ENCODE measurements at places on chromosomes 6 and 20. TPM values are rescaled to one million over a fixed set of nuclear protein-coding genes. Genes with fewer than 3 reads are reported as not detected.

GRCh38 chr6:108915258-108915657 is 67.0 kb downstream of the ARMC2 start:
- no peak for DNase-seq
- no peak overlapping the region for H3K4me3 ChIP-seq
- H3K27ac ChIP-seq = no peak overlapping the region

DNA sequence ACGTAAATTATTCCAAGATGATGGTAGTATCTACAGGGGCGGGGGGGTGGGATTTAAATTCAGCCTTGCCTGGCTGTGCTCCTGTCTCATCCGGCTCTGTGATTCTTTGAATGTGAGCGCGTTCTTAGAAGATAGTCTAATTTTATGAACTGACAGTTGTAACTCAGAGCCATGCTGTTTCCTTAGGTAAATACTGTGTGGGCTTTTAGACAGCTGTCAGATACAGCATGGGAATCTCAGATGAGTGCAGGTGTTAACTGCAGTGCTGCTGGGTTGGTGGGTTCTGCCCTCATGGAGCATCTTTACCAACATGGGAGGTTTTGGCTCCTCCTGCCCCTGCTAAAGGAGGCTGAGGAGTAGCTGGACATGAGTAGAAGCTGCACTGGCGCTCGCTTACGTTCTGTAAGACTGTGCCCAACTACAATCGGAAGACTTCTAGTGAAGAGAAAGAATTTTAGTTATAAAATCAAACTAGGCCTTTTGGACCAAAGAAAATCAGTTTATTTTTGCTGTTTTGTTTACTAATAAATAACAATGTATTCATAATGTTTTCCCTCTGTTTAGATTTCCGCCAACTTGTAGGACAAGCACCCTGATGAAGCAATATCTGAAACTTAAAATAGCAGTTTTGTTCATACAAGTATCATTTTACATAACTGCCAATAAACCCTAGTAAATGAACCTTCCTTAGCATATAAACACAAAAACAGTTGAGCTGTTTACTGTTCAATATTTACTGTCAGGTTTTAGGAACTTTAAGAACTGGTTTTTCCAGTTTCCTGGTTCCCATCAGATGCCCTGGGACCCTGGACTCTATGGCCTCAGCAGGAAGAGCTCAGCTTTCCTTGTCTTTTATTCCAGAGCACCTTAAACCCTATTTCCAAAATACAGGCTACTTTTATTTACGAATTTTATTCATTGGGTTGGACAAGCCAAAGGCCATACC is 66.1 kb downstream of the FAM120B start:
- no peak overlapping the region for H3K4me3 ChIP-seq
- DNase-seq = no peak
- H3K27me3 ChIP-seq = no peaks in the 10 kb centered on the region
- H3K36me3 ChIP-seq = peaks cover 12% of the 10 kb centered on the region

GPR31 gene
- total RNA-seq = not detected

DNA sequence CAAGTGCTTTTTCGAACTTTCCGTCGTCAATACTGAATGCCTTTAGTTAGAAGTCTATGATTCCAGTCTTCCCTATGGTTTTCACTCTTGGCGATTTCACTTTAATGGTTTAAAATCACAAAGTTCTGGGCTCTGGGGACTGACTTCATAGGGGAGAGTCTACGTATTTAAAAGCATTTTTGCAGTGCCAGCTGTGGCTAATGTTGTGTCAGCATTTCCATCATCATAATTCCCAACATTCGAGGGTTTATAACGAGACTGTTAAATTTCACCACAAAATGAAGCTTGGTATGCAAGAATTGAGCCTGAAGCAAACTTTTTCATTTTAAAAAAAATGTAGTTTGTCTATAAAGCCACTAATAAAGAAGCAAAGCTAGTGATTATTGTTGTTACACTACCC is 242.7 kb downstream of the SOX4 start:
- peaks cover 9% of the 10 kb centered on the region for H3K4me1 ChIP-seq
- H3K27me3 ChIP-seq = no peaks in the 10 kb centered on the region
- no peak overlapping the region for H3K4me3 ChIP-seq
- no peaks in the 10 kb centered on the region for H3K36me3 ChIP-seq

C6orf58 gene
- total RNA-seq = 0.31 TPM

DNA sequence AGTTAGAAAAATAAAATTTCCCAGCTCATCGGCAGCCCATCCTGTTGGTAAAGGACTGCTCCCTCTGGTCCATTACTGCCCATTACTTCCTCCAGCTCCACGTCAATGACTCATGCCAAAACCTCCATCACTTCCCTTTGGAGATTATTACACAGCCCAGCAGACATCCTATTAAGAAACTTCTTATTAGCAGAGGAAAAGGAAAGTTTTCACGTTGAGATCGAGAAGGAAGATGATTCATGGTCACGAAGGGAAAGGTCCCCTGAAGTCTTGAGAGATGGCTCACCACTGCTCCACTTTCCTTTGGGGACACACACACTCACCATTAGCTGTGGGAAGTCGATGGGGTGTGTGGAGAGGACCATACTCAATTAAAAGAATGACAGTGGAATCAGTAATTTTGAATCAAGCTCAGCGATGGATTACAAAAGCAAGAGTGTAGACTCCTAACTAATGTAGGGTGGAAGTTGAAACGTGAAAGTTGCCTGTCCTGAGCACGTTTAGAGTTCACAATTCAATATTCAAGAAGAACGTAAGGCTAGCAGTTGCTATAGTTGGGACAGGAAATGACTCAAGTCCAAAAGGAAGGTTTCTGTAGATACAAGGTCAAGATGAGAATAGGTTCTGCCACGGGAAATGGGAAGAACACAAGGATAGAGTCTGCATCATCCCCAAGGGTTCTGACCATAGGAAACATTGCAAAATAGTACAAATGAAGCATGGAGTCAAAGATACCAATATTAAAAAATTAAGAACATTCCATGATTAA is 21.6 kb downstream of the SASH1 start:
- no peaks in the 10 kb centered on the region for H3K36me3 ChIP-seq
- H3K27ac ChIP-seq = no peak overlapping the region
- H3K4me1 ChIP-seq = no peaks in the 10 kb centered on the region

DNA sequence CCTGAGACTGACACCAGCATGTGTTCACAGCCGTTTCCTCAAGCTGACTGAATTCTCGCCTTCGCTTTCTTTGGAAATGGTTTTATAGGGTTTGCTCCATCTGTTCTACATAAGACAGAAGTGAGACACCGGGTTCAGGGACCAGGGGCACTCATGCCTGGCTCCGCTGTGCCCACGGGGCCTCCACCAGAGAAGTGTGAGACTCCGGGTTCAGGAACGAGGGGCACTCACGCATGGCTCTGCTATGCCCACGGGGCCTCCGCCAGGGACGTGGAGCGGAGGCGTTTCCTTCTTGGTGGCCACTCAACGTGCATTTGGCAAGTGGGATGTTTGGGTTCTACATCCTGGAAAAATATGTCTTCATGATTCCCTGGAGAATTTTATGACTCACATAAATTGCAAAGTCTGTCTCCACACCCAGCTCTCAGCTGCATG is 106.6 kb downstream of the RNASET2 start:
- no peak overlapping the region for H3K27ac ChIP-seq
- no peak overlapping the region for H3K4me3 ChIP-seq
- DNase-seq = no peak
- no peaks in the 10 kb centered on the region for H3K36me3 ChIP-seq

GRCh38 chr6:82957171-82957867 is 108.3 kb downstream of the UBE3D start:
- H3K27me3 ChIP-seq = no peaks in the 10 kb centered on the region
- no peaks in the 10 kb centered on the region for H3K4me1 ChIP-seq
- no peaks in the 10 kb centered on the region for H3K36me3 ChIP-seq
- DNase-seq = no peak
- H3K4me3 ChIP-seq = no peak overlapping the region

EFHC1 gene
- 18.1 TPM for total RNA-seq

DNA sequence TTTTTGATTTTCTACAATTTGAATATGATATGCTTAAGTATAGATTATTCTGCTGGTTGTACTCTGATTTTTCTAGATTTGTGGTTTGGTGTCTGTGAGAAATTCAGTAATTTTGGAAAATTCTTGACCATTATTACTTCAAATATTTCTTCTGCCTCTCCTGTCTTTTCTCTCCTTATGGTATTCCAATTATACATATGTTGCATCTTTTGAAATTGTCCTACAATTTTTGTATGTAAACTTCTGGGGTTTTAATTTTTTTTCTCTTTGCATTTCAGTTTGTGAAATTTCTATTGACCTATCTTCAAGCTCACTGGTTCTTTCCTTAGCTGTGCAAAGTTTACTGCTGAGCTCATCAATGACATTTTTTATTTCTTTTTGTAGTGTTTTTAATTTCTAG is 534.4 kb upstream of the SLC35B3 start:
- H3K27me3 ChIP-seq = no peaks in the 10 kb centered on the region
- no peaks in the 10 kb centered on the region for H3K4me1 ChIP-seq
- H3K4me3 ChIP-seq = no peak overlapping the region
- no peaks in the 10 kb centered on the region for H3K36me3 ChIP-seq
- H3K27ac ChIP-seq = no peak overlapping the region

SLC12A5 gene
- total RNA-seq = 2.1 TPM

All from Calu3 (cell line).